ENCODE measurements at places on chromosomes 13 and 19.

DNA sequence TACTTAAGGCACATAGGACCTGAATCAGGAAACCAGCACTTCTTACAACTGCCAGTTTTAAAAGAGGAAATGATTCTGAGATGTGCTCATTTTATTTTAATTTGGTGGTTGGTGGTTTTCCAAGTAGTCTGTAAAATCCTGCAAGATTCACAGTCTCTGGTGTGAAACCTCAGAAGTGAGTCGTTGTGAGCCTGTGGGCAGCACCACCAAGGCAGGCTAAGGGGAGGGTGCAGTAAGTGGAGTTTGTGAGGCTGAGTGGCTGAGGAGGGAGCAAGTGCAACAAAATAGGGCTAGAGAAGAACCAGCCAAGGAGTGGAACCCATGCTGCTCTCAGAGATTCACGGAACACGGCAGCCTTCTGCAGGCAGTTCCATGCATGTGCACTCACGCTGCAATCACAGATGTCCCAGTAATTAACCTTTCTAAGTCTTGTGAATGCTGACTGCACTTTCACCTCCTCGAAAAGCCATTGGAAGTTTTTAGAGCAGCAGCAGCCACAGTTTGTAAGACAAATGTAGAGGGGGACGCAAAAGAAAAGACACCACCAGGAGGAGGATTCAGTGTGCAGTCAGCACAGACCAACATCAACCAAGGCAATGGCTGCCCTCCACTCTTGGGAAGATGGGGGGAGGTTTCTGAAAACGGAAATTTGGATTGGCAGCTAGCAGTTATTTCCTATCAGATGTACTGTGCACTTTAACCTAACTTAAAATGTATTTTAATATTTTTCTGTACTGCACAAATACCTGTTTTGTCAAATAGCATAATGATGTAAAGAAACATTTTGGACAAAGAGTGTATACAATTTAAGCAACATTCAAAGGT lies 44.9 kb downstream of the ESD start:
- no peak for DNase-seq

DNA sequence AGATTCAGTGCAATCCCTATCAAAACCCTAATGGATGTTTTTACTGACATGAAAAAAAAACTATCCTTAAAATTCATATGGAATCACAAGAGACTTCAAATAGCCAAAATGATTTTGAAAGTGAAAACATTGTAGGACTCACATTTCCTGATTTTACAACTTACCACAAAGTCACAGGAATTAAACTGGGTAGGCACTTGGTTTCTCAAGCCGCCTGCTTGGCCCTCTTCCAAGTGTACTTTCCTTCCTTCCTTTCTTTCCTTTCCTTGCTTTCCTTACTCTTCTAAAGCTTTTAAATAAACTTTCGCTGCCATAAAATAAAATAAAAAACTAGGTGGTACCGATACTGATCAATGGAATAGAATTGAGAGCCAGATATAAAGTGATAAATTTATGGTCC lies 21.0 kb upstream of the CD33 start:
- DNase-seq: no peak

DNA sequence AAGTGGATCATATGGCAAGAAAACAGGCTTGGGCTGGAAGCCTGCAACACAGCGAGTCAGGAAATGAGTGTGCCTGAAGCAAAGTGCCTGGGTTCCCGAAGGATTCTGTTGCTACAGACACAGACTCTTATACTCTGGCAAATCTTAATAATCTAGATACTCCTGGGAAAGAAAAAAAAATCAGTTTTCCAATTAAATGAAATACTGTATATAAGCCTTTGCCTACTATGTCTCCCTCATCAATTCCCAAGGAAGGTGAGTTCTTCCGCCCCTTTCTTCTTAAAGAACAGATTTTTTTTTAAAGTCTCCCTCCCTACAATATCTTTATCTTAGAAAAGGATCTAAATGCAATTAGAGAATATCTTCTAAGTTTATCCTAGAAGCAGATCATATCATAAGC lies 10.3 kb downstream of the ZFP82 start:
- no peak for DNase-seq

GRCh38 chr13:75481176-75482069 lies 546 bp downstream of the TBC1D4 start:
- peak; percentile 23 for DNase-seq

- peak; percentile 59 for DNase-seq
Measured at GRCh38 chr13:50801087-50801931, 42.2 kb downstream of the DLEU7 start.
